Activated naive CD4-positive, alpha-beta T cell treated with anti-CD3 and anti-CD28 coated beads for 36 hours (primary cell): ENCODE measurements at places on chromosomes 6 and 20.

- no peak for DNase-seq
These were observed 212.3 kb downstream of the LMBRD1 start for GRCh38 chr6:69584536-69584912.

GRCh38 chr20:3753098-3753497, 14.5 kb downstream of the ADISSP start:
- peak; percentile 81 for DNase-seq

GRCh38 chr6:119844387-119844786, 494.8 kb upstream of the MAN1A1 start:
- DNase-seq, result no peak

DNA sequence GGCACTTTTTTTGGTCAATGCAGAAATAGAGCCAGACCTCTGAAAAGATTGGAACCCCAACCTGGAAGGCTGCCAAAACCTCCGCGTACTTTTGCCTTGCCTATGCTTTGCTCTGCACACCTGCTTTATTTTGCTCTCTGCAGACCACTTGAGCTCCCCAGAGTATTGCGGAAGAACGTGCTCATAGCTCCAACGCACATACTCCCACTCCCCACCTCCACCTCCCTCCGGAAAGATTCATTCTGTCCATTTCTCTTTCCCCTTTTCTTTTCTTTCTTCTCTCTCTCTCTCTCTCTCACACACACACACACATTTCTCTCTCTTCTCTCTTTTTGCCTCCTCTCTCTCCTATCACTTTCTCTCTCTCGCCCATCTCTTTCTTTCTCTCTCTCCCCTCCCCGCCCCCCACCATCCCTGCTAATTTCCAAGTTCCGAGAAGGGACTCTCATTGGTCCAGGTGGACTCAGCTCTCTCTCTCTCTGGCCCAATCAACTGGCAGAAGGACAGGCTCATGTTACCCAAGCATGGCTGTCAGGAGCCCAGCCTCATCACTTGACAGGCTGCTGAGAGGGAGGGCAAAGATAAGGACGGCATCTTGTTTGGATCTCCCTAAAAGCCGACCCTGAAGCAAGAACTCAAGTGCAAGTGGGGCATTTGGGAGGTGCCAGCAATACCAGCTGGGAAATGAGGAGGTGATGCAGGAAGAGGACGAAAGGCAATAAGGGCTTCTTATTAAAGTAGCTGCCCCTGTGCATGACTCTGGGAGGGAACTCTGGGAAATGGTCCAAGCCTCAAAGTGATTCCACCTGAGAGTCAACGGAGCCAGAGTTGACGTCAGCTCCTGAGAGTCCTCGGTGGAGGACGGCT, 246.1 kb downstream of the LY86 start:
- no peak for DNase-seq

- DNase-seq, result no peak
These were observed 36.9 kb downstream of the CBFA2T2 start for GRCh38 chr20:33526769-33527168.

DNA sequence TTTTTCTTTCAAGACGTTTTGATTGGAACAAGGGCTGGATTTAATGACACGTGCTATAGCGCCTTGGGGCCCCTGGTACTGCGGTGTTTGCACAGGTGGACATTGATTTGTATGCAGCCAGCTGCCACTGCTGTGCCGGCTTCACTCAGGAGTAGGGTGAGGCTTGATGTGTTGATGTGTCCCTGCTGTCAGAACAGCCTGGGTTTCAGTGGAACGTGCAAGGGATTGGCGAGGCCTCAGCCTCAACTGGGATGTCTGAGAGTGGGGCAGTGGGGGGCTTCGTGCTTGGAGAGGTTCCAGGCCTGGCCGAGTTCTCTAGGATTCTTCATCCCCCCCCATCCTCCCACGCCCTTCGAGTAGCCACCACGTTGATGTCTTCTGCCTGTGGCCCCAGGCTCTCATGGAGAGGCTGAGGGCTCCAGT, 23.0 kb downstream of the PYGB start:
- DNase-seq, result no peak

DNA sequence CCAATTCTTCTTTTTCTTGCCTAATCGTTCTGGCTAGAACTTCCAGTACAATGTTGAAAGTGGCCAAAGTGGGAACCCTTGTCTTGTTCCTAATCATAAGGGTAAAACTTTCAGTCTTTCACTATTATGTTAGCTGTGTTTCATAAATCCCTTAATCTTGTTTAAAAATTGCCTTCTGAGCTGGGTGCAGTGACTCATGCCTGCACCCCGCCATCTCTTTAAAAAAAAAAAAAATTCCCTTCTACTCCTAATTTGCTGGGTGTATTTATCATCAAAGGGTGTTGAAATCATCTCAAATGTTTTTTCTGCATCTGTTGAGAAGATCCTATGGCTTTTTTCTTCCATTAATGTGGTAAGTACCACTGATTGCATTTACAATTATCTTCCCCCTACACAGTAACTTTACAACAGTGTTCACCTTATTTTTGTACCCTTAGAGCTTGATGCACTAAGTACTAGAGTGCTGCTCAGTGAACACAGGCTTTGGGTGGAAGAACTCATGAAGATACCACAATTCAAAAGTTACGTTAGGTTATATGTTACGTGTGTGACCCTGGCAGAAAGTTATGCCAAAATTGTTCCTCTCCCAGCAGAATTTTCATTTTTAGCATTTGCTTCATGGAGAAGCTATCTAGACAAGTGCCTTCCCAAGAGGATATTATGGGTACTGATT, 9.7 kb downstream of the SNRPB start:
- DNase-seq, result no peak

- peak; percentile 29 for DNase-seq
These were observed 36.6 kb downstream of the MTRES1 start for GRCh38 chr6:107064579-107065065.

GRCh38 chr6:3139090-3139903, 18.0 kb downstream of the TUBB2A start:
- DNase-seq, result no peak

DNA sequence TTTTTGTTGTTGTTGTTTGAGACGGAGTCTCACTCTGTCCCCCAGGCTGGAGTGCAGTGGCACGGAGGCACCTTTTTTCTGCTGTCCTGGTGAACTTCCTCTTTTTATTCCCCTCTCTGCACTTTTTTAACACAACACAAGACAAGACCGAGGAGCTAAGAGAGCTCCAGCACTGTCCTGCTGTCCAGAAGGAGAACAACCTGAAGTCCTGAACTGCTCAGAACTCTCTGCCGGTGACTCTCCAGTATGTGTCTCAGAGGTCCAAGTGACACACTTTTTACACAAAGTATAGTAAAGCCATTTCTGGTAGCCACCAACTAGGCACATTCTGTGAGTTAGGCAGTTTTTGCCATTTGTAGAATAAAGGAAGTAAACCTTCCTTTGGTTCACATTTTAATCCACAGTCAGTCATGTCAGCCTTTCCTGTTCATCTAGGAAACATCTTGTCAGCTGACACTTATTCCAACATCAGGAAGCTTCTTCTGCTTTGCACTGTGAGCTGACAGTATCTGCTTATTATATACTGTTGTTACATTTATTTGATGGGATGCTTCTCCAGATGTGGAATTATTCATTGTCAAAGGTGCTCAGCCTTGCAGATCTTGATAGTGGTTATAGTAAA, 28.1 kb upstream of the TXNDC5 start:
- DNase-seq, result no peak

DNA sequence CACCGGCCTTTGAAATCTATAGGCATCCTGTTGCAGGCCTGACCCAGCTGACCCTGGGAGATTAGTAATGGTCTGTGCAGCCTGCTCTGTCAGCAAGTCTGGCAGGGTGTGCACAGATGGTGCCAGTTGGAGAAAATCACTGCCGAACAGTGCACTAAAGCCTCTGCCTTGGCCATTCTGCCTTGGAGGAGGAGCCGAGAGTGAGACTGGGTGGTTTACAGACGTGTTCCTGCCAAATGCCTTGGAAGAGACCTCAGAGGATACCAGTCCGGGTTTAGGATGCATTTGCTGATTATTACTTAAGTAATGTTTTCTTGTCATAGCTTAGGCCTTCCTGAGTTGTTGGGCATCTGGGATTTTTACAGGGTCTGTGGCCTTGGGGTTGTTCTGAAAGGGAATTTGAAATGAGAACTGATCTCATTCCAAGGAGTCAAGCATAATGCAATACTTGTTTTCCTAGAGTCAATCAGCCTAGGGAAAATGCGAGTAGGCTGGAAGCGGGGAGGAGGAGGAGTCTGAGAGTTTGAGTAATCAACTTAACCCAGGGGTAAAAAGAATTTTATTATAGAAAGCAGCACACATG, 292.1 kb downstream of the SOX4 start:
- no peak for DNase-seq

- DNase-seq, result no peak
These were observed 98.7 kb downstream of the COL21A1 start for GRCh38 chr6:56148488-56149186.

- DNase-seq, result no peak
These were observed 171.5 kb upstream of the RIPOR2 start for GRCh38 chr6:25107218-25107617.

GRCh38 chr20:12528591-12529041, 480.2 kb upstream of the SPTLC3 start:
- no peak for DNase-seq

- no peak for DNase-seq
These were observed 31.9 kb downstream of the HUS1B start for GRCh38 chr6:624979-625378.

DNA sequence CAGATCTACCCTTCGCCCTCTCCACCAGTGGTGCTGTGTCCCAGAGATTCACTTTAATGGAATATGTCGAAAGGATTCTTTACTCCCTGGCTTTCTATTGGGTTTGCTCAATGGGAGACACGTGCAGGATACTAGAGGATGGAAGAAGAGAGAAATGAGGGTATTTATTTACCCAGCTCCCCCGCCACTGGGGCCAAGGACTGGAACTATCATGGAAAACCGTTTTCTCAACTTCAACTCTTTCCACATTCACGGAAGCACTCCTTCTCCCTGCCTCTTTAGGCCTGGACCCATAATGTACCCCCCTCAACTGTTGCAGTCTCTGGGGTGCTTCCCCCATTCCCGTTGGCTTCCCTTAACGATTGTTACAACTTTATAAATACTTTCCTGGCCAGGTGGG, 26.6 kb upstream of the RALY start:
- no peak for DNase-seq

- DNase-seq, result no peak
These were observed 645.6 kb downstream of the MMUT start for GRCh38 chr6:48817333-48818051.

- DNase-seq, result no peak
These were observed 33.8 kb downstream of the FKBP5 start for GRCh38 chr6:35654883-35655282.

DNA sequence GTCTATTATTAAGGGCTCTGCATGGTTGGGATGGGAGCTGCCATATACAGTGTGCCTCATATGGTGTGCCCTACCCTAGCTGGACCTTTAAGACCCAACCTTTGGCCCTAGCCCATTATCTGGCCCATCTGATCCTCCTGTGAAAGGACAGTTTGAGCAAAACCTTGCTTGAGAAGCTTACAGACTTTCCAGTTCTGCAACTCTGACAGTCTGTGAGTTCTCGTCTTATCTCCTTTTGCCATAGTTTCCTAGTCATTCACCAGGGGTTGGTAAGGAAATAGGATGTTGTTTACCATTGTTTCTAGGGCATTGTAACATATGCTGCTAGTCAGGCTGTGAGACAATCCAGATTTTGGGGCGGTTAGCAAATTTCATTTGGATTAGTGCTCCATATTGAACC, 17.2 kb downstream of the CTNNBL1 start:
- DNase-seq, result no peak

DNA sequence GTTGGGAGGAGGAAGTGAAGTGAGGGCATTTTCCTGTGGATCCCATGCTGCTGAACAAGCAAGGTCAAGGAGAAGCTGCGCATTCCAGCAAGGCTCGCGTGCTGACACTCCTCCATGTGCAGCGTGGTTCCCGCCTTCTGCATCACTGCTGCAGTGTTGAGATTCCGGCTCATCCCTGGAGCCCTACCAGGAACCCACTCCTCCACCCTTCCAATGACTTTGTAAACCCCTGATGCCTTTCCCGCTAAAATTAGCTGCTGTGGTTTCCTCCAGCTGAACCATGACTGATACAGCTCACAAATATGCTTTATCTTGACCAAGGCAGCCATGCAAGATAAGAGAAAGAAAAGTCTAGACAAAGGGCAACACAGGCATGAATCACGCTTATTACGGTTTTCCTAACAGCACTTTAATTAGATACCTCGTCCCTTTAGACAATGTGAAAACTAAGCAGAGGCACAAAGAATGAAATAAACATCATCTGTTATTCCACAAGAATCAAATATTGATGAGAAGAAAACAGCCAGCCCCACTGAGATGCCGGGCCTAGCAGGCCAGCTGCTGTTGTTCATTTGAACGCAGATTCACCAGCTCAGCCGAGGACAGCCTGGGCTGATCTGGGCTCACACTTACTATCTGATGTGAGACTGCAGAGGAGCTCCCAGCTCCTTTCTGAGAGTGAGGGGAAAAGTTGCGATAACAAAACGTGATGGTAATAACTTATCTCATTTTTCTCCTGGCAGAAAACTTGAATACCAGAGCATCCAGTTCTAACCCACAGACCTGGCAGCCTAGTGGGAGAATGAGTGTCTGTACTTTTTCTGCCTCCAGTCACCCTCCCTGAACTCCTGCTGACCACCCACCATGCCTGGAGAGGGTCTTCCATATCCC, 14.2 kb upstream of the BNIP5 start:
- DNase-seq, result no peak

- no peak for DNase-seq
These were observed 51.3 kb downstream of the CD109 start for GRCh38 chr6:73747289-73747688.

GRCh38 chr6:110823146-110823545, 7.9 kb upstream of the CDK19 start:
- no peak for DNase-seq

DNA sequence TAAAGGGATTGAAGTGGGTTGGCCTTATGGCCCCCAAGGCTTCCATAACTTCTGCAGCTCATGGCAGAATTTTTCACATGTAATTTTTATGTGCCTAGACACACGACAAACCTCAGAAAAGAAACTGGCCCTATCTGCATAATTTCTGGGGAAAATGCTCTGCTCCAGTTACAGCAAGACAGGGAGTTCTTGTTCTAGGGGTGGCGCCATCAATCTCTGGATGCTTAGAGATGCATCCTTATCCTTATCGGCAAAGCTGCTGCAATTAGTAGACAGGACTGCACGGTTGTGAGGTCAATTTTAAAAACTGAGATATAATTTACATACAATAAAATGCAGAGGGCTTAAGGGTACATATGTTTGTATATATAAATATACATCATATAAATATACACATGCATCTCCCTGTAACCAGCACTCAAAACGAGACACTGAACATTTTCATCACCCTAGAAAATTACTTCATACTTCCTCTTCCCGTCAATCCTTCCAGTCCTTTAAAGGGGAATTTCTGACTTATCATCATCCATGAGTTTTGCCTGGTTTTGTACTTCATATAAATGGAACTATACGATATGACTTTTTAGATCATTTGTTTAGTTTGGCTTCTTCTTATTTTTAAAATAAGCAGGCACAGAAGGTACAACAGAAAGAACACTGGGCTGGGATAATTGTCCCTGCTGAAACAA, 10.2 kb downstream of the ELMO2 start:
- DNase-seq, result no peak

GRCh38 chr6:139373154-139373927, 1.1 kb downstream of the CITED2 start:
- peak; percentile 81 for DNase-seq

GRCh38 chr20:59074456-59074855, 31.9 kb upstream of the PRELID3B start:
- peak; percentile 17 for DNase-seq
